ENCODE measurements at places on chromosomes 5 and 9. TPM values are rescaled to one million over a fixed set of nuclear protein-coding genes. Genes with fewer than 3 reads are reported as not detected.

The CDH6 gene
- total RNA-seq = not detected

The TMEM252 gene
- not detected for total RNA-seq

The HMCN2 gene
- not detected for total RNA-seq

The STPG3 gene
- total RNA-seq = not detected

The DDX4 gene
- not detected for total RNA-seq

The SIT1 gene
- 7.1 TPM for total RNA-seq

- DNase-seq = no peak
- H3K4me3 ChIP-seq = no peak overlapping the region
- no peak overlapping the region for H3K27ac ChIP-seq
- H3K27me3 ChIP-seq = no peaks in the 10 kb centered on the region
- H3K4me1 ChIP-seq = no peaks in the 10 kb centered on the region
Measured at GRCh38 chr9:102767076-102767475, 228.1 kb upstream of the CYLC2 start.

- H3K36me3 ChIP-seq = no peaks in the 10 kb centered on the region
- H3K27me3 ChIP-seq = no peaks in the 10 kb centered on the region
- H3K4me1 ChIP-seq = no peaks in the 10 kb centered on the region
- DNase-seq = no peak
- no peak overlapping the region for H3K27ac ChIP-seq
- no peak overlapping the region for H3K4me3 ChIP-seq
Measured at GRCh38 chr9:106958955-106959657, 96.1 kb downstream of the ZNF462 start.

GRCh38 chr9:132472199-132472598, 62.2 kb downstream of the CFAP77 start:
- H3K27ac ChIP-seq = no peak overlapping the region
- peaks cover 5% of the 10 kb centered on the region for H3K4me1 ChIP-seq
- no peak overlapping the region for H3K4me3 ChIP-seq
- H3K36me3 ChIP-seq = no peaks in the 10 kb centered on the region
- H3K27me3 ChIP-seq = peaks cover 28% of the 10 kb centered on the region

DNA sequence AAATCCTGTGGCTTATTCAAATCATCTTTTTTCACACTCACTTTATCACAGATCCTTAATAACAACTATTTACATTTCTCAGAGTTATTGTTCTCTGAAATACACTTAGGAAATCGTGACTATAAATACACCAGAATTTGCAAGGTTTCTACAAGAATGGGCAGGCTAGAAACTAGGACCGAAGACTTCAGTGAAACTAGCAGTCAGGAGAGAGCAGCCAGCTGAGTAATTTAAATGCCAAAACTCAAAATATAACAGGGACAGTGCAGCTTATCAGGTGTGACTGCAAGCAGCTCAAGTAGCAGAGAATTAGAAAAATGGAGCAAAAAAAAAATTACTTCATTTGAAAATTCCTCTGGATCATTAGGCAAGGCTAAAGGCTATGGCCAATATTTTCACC, 719.3 kb upstream of the ZNF608 start:
- H3K27me3 ChIP-seq = no peaks in the 10 kb centered on the region
- no peak overlapping the region for H3K27ac ChIP-seq
- H3K4me1 ChIP-seq = no peaks in the 10 kb centered on the region

- DNase-seq = no peak
- H3K27ac ChIP-seq = no peak overlapping the region
- H3K27me3 ChIP-seq = peaks cover 10% of the 10 kb centered on the region
- no peaks in the 10 kb centered on the region for H3K4me1 ChIP-seq
- no peak overlapping the region for H3K4me3 ChIP-seq
Measured at GRCh38 chr9:68775003-68775730, 70.1 kb downstream of the PIP5K1B start.

GRCh38 chr5:121350181-121350930, 501.3 kb upstream of the FTMT start:
- no peak overlapping the region for H3K27ac ChIP-seq
- H3K4me3 ChIP-seq = no peak overlapping the region
- no peaks in the 10 kb centered on the region for H3K27me3 ChIP-seq
- H3K36me3 ChIP-seq = no peaks in the 10 kb centered on the region

- H3K4me1 ChIP-seq = peaks cover 3% of the 10 kb centered on the region
- H3K36me3 ChIP-seq = no peaks in the 10 kb centered on the region
- no peak overlapping the region for H3K27ac ChIP-seq
Measured at GRCh38 chr9:96071076-96071814, 195.8 kb downstream of the ERCC6L2 start.

- no peaks in the 10 kb centered on the region for H3K27me3 ChIP-seq
- H3K36me3 ChIP-seq = no peaks in the 10 kb centered on the region
- peak overlapping the region; percentile 66 for H3K27ac ChIP-seq
- H3K4me1 ChIP-seq = peaks cover 38% of the 10 kb centered on the region
- DNase-seq = no peak
Measured at GRCh38 chr5:219460-219863, 1.3 kb downstream of the SDHA start.

DNA sequence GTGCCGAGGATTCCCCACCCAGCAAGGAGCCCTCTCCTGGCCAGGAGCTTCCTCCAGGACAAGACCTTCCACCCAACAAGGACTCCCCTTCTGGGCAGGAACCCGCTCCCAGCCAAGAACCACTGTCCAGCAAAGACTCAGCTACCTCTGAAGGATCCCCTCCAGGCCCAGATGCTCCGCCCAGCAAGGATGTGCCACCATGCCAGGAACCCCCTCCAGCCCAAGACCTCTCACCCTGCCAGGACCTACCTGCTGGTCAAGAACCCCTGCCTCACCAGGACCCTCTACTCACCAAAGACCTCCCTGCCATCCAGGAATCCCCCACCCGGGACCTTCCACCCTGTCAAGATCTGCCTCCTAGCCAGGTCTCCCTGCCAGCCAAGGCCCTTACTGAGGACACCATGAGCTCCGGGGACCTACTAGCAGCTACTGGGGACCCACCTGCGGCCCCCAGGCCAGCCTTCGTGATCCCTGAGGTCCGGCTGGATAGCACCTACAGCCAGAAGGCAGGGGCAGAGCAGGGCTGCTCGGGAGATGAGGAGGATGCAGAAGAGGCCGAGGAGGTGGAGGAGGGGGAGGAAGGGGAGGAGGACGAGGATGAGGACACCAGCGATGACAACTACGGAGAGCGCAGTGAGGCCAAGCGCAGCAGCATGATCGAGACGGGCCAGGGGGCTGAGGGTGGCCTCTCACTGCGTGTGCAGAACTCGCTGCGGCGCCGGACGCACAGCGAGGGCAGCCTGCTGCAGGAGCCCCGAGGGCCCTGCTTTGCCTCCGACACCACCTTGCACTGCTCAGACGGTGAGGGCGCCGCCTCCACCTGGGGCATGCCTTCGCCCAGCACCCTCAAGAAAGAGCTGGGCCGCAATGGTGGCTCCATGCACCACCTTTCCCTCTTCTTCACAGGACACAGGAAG, 120.2 kb downstream of the RGS3 start:
- no peaks in the 10 kb centered on the region for H3K36me3 ChIP-seq

- H3K36me3 ChIP-seq = no peaks in the 10 kb centered on the region
- peak overlapping the region; percentile 3 for H3K27ac ChIP-seq
Measured at GRCh38 chr5:143128412-143129071, 274.9 kb downstream of the NR3C1 start.

DNA sequence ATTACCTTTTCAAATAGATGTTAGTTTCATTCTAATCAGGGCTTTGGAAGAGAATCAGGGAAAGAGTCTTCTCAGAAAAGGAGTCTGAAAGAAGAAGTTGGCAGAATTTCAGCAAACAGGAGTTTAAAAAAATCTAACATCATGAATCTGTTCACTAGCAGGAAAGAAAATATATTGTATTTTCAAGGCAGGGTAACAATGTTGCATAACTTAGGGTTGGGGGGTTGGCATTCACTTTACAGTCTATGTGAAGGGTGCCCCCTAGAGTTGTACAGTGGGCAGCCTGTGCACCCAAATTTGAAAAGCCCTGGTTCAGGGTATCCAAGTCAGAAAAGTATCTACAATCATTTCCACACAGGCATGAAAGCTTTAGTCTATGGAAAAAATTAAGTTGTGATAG, 348.4 kb upstream of the SLC30A5 start:
- no peaks in the 10 kb centered on the region for H3K36me3 ChIP-seq
- no peak for DNase-seq
- H3K4me1 ChIP-seq = peaks cover 13% of the 10 kb centered on the region

DNA sequence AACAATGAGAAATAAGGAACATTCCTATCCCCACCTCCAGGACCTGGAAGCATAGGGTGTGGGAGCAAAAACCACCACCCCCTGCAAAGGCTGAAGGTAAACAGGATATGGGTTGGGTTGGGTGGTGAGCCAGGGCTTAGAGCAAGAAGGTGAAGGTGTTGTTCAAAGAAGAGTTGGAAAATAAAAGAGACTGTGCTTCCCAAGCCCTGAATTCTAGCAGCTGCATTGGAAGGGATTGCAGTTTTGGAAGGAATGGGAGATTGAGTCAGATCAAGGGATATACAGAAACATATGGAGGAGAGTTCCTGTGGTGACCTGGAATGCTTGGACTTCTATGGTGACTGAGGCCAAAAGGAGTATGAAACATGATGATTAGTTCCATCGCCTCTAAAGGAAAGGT, 24.7 kb upstream of the MTAP start:
- no peak overlapping the region for H3K4me3 ChIP-seq
- peaks cover 2% of the 10 kb centered on the region for H3K27me3 ChIP-seq
- no peaks in the 10 kb centered on the region for H3K36me3 ChIP-seq
- no peaks in the 10 kb centered on the region for H3K4me1 ChIP-seq
- DNase-seq = no peak

DNA sequence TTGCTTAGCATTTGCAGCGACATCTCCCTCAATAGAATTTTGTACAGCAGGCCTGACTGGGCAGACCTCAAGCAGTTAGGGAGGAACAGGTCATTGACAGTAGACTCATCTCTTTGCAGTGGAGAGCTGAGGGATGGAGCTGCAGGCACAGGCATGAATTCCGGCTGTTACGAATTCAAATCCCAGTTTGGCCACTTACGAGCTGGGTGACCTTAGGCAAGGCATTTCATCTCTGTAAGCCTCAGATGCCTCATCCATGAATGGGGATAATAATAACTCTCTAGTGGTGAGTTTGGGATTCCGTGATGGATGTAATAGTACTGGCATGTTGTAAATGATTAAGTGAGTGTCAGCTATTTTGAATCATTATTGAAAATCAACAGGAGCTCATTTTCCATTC, 195.3 kb downstream of the SEMA6A start:
- H3K4me3 ChIP-seq = no peak overlapping the region
- no peaks in the 10 kb centered on the region for H3K36me3 ChIP-seq
- no peak for DNase-seq
- H3K4me1 ChIP-seq = no peaks in the 10 kb centered on the region

- no peak for DNase-seq
- no peak overlapping the region for H3K4me3 ChIP-seq
- H3K36me3 ChIP-seq = no peaks in the 10 kb centered on the region
- H3K4me1 ChIP-seq = peaks cover 15% of the 10 kb centered on the region
- peaks cover 11% of the 10 kb centered on the region for H3K27me3 ChIP-seq
Measured at GRCh38 chr9:89598926-89599325, 5.9 kb upstream of the GADD45G start.

- H3K27me3 ChIP-seq = peaks cover 23% of the 10 kb centered on the region
- no peak overlapping the region for H3K27ac ChIP-seq
- H3K4me3 ChIP-seq = no peak overlapping the region
Measured at GRCh38 chr5:35026280-35026840, 21.4 kb downstream of the AGXT2 start.

- peak; percentile 38 for DNase-seq
- H3K27me3 ChIP-seq = no peaks in the 10 kb centered on the region
- no peaks in the 10 kb centered on the region for H3K4me1 ChIP-seq
- no peak overlapping the region for H3K4me3 ChIP-seq
Measured at GRCh38 chr5:10662083-10662482, 98.2 kb downstream of the ANKRD33B start.

- DNase-seq = no peak
- peaks cover 14% of the 10 kb centered on the region for H3K36me3 ChIP-seq
- no peaks in the 10 kb centered on the region for H3K27me3 ChIP-seq
- H3K4me1 ChIP-seq = peaks cover 16% of the 10 kb centered on the region
Measured at GRCh38 chr9:137784046-137784445, 93.5 kb upstream of the CACNA1B start.

DNA sequence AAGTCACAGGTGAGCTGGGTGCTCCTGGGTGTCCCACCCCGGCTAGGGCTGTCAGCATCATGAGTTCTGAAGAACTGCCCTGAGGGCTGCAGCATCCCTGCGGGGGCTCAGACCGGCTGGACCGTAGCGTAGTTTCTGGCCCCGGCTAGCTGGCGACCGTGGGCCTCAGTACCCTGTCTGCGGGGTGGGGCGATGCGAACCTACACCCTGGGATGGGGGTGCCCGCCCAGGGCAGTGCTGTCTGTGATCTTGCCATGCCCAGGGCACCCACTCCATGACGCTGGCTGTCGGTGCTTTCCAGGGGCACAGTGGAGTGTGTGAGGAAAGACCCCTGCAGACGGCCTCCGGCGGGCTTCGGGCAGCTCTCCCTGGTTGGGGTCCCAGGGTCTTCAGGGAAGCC, 66.5 kb upstream of the IRX4 start:
- no peak overlapping the region for H3K4me3 ChIP-seq
- no peaks in the 10 kb centered on the region for H3K4me1 ChIP-seq
- no peaks in the 10 kb centered on the region for H3K36me3 ChIP-seq
- no peak for DNase-seq
- H3K27me3 ChIP-seq = peaks cover 17% of the 10 kb centered on the region

GRCh38 chr5:175335691-175336090, 108.3 kb downstream of the DRD1 start:
- no peaks in the 10 kb centered on the region for H3K4me1 ChIP-seq
- H3K27me3 ChIP-seq = peaks cover 24% of the 10 kb centered on the region
- no peak overlapping the region for H3K27ac ChIP-seq

DNA sequence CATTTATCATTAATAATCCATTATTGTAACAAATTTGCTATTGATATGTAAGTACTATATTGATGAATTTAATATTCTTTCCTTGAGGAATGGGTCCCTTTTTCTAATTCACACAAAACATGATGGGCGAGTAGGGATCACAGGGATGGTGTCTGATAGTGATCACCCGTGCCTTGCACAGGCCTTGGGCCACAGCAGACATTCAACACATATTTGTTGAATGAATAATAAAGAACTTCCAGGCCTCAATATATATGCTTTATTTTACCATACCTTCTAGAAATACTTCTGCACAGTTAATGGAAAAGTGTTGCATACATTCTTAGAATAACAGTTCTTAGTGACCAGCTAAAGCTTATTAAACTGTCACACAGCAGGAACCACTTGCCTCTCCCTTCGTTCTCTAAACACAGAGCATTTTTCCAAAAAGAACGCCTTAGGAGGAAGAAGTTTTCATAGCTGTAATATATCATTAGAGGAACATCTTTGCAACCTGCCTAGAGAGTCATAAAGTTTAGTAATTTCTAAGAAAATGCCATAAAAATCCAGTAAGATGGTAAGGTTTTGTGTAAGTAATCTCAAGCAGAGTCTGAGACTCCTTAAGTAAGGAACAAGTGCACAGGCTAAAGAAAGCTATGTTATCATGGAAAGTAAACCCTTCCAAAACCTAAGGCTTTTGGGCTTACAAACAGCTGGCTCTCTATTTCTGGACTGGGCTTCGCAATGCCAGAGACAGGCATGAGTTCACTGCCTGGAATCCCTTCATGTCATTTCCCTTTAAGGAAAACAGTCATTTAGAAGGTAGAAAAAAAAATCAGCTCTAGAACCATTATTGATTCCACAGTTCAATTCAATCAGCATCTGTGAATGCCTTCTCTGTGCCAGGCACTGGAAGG, 17.7 kb downstream of the TTLL11 start:
- H3K27ac ChIP-seq = no peak overlapping the region
- H3K27me3 ChIP-seq = no peaks in the 10 kb centered on the region
- H3K36me3 ChIP-seq = peaks cover 21% of the 10 kb centered on the region
- H3K4me1 ChIP-seq = peaks cover 5% of the 10 kb centered on the region
- H3K4me3 ChIP-seq = no peak overlapping the region
- no peak for DNase-seq

All from natural killer cell treated with Interleukin-12 subunit alpha and Interleukin-12 subunit beta and Interleukin-15 and Interleukin-18, amount 100 ng/mL, for 72 hours (primary cell).